ENCODE measurements at places on chromosomes 16 and 17.

DNA sequence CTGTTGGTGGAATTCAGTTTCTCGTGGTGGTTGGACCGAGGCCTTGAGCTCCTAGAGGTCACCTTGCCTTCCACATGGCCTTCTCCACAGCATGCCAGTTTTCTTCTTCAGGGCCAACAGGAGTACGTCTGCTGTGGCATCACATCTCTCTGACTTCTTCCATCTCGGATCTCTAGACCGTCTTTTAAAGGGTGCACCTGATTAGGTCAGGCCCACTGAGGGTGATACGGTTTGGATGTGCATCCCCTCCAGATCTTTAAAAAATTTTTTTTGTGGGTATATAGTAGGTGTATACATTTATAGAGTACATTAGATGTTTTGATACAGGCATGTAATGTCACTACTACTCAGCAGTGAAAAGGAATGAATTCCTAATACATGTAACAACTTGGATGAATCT lies 58.3 kb upstream of the BRD7 start:
- no peak for DNase-seq

DNA sequence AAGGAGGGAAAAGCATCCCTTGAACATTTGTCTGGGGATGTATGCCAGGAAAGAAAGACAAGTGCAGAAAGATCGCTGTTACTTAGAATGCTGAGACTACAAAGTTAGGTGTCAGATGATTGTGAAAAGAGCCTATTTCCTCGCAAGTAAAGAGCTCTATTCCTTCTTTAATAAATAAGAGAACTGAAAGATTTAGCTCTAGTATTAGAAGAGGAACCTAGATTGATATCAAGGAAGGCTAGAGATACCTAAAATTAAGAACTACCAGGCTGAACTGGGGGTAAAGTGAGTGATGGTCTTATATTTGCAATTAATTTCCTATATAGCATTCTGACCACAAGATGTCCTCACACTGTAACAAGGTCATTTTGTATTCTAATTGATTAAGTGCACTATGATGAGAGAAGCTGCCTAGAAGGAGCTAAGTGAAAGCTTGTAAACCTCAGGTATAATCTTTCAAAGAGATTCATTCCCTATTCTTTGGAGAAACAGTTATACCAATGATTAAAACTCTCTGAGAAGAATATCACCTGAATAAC lies 62.3 kb downstream of the SSH2 start:
- no peak for DNase-seq

GRCh38 chr17:41691031-41691777 lies 2.5 kb downstream of the EIF1 start:
- DNase-seq = no peak

GRCh38 chr17:70447588-70447987 lies 278.3 kb downstream of the KCNJ2 start:
- no peak for DNase-seq

DNA sequence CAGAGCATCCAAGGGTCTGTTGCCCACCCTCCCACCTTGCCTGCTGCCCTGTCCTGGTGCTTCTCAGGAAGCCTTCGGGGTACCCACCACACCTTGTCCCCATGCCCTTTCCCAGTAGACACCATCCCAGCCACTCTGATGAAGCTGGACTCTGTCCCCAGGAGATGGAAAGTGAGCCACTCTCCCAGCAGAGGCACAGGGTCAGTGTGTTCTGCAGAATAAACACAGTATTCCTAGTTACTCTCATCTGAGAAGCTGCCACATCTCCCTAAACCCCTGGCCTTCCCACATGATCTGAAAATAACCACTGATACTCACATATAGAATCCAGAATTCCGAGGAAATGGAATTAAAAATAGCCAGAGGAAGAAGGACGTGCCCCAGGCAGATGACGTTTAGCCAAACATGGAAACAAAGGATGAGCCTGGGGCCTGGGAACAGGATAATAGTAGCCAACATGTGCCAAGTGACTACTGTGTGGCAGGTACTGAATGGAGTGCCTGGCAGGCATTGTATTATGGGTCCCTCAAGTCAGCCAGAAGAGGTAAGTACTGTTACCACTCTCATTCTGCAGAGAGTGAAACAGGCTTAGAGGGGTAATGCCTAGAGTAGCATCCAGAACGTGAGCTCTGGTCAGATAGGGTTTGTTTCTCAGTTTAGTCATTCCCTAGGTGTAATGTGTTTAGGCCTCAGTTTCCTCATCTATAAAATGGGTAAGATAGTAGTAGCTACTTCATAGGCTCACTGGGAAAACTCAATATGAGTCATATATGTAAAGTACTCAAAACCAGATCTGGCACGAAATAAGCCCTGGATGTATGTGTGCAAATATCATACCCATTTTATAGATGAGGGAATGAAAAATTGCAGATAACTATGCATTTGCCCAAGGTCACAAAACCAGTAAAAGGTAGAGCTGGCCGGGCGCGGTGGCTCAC lies 20.8 kb upstream of the PEMT start:
- no peak for DNase-seq

- no peak for DNase-seq
Measured at GRCh38 chr16:67407176-67407787, 9.0 kb downstream of the ZDHHC1 start.

DNA sequence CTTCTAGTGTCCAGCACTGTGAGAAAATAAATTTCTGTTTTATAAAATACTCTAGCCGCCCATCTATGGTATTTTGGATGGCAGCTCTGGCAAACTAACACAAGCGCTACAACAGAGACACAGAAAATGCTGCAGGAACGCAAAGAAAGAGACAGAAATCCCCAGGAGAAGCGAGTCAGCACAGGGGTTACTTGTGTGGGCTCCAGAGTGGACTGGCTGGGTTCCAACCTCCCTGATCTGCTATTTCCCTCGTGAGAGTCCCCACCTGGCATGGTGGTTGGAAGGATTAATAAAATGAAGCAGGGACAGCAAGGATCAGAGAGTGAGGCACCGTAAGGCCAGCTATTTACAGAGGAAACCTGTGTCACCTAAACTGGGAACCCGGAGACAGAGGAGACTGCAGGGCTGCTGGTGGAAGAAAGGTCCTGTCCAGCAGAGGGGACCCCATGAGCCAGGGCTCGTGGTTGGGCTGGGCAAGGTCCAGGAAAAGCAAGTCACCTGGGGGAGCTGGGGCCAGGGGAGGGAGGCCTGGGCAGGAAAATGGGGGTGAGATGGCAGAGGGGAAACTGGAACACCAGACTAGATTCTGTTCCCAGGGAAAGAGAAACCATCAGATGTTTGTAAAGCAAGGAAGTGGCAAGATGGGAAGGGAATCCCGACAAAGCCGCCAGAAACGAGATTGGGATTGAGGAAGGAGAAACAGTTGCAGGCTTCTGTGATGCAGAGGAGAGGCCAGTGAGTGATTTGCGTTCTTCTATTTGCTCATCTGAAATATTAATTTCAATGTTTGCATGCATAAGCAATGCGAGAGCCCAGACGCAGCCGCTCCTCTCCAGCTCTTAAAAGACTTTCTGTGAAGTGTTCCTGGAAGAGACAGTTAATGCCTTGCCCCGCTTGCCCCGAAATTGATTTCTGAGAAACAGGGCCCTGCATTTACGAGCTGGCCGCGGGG lies 63.0 kb upstream of the TEKT3 start:
- no peak for DNase-seq

DNA sequence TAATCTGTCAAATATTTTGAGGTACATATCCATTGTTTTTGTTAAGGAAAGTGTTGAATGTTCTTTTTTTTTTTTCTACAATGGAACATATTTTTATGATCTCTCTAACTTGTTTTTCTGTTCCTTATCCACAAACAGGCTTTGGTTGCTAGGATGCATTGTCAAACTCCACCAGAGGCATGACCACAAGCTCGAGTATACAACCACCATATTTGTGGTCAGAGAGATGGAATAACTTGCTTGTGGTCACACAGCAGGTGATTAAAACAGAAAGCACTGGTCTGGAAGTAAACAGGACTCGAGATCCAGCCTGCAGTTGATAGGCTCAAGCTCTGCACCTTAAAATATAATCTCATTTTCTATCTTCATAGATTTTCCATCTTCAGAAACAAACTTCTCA lies 105.8 kb upstream of the ADAMTS18 start:
- no peak for DNase-seq

DNA sequence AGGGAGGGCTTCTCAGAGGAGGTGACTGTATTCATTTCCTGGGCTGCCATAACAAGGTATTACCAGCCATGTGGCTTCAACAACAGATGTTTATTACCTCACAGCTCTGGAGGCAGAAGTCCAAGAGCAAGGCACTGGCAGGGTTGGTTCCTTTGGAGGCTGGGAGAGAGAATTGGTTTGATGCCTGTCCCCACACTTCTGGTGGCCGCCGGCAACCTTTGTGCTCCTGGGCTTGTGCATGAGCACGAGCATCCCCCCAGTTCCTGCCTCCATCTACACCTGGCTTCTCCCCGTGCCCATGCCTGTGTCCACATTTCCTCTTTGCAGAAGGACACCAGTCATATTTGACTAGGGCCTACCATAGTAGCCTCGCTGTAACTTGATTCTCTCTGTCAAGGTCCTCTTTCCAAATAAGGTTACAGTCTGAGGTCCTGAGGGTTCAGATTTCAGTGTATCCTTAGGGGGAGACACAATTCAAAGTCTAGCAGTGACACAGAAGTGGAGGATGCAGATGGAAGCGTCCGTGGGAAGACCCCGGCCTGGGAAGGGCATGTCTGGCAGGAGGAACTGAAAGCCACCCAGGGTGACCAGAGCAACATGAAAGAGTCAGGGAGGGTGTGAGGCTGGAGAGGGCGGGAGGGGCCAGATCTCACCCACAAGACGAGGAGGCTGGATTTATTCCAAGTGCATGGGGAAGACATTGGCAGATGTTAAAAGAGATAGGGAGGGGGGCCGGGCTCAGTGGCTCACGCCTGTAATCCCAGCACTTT lies 188.2 kb upstream of the HSBP1 start:
- DNase-seq = no peak

- DNase-seq = no peak
Measured at GRCh38 chr16:47881574-47881973, 274.2 kb downstream of the ABCC12 start.
